ENCODE measurements at places on chromosomes 7 and 10. TPM values are rescaled to one million over a fixed set of nuclear protein-coding genes. Genes with fewer than 3 reads are reported as not detected.

ENKUR gene
- 1.4 TPM for total RNA-seq

GRCh38 chr10:133299224-133299623 is 9.4 kb downstream of the TUBGCP2 start:
- no peak overlapping the region for H3K4me3 ChIP-seq
- no peaks in the 10 kb centered on the region for H3K27me3 ChIP-seq
- DNase-seq: no peak
- H3K36me3 ChIP-seq: no peaks in the 10 kb centered on the region
- no peak overlapping the region for H3K27ac ChIP-seq

DNA sequence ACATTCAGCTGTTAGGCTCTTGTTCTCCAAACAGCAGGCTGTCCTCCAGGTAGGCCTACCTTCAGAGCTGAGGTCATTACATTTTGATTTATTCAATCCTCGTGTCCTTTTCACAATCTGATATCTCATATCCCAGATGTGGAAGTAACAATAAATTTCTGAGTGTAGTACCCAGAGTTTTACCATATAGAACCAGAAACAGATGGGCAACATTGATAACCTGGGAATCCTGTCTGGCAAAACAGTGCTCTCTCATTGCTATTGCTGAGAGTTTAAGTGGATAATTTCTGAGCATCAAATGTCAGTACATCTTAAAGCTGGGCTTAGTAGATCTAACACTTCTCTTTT is 1007.8 kb downstream of the REEP3 start:
- H3K4me3 ChIP-seq: no peak overlapping the region
- no peaks in the 10 kb centered on the region for H3K36me3 ChIP-seq
- no peak overlapping the region for H3K27ac ChIP-seq
- no peak for DNase-seq

HGF gene
- total RNA-seq: 33.2 TPM

DNA sequence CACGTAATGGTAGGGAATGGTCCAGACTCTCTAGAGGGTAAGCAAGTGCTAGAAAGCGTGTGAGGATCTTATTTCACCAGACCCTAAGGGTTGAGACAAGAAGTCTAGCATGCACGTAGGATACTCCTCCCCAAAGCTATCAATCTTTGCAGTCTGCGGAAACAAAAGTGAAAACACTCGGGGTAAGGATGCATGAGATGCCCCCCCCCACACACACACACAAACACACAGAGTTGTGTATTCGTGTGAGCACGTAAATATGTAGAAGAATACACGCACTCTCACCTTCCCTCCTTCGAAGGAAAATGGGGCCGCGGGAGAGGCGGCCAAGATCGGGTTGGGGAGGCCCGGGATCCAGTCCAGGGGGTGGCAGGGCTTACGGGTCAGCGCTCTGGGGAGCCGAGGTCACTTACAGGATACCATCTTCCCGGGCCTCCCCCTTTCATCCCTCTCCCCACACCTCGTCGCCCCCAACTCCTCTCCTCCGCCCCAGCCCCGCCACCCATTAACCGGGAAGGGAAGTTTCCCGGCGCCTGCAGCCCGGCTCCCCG is 455 bp downstream of the CUL2 start:
- peak; percentile 23 for DNase-seq

DNA sequence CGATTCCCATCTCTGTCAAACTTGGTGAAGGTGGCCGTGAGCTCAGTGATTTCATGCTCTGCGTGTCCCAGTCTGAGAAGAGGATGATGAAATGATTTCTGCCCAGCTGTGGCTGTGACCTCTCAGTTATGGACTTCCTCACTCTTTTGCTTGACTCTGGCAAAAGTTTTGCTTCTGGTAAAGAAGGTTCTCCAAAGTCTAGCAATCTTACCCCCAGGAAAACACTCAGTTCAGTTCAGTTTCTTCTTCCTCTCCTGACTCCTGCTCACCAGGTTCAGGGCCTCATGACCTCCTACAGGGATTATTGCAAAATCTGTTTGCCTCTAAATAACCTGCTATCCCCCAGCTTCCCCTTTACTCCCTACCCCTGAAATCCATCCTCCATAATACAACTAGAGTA is 4.9 kb upstream of the BLOC1S2 start:
- no peaks in the 10 kb centered on the region for H3K27me3 ChIP-seq
- no peaks in the 10 kb centered on the region for H3K36me3 ChIP-seq
- DNase-seq: no peak
- H3K4me1 ChIP-seq: peaks cover 5% of the 10 kb centered on the region

DNA sequence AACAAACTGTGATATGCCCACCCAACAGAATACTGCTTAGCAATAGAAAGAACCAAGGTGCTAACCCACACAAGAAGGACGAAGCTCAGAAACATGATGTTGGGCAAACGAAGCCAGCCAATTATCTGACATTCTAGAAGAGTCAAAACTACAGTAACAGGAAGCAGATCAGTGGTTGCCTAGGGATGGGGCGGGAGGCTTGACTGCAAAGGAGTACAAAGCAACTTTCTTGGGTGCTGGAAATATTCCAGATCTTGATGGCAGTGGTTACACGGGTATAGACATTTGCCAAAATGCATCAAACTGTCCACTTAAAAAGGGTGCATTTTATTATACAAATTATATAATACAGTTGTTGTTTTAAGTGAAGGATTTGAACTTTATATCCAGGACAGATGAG is 41.1 kb upstream of the RET start:
- H3K4me1 ChIP-seq: no peaks in the 10 kb centered on the region
- H3K27me3 ChIP-seq: no peaks in the 10 kb centered on the region
- no peak for DNase-seq
- no peak overlapping the region for H3K27ac ChIP-seq

- DNase-seq: no peak
- H3K27ac ChIP-seq: no peak overlapping the region
- H3K4me1 ChIP-seq: no peaks in the 10 kb centered on the region
- no peak overlapping the region for H3K4me3 ChIP-seq
- no peaks in the 10 kb centered on the region for H3K27me3 ChIP-seq
These were observed 36.7 kb upstream of the MNX1 start for GRCh38 chr7:157047148-157047547.

DNA sequence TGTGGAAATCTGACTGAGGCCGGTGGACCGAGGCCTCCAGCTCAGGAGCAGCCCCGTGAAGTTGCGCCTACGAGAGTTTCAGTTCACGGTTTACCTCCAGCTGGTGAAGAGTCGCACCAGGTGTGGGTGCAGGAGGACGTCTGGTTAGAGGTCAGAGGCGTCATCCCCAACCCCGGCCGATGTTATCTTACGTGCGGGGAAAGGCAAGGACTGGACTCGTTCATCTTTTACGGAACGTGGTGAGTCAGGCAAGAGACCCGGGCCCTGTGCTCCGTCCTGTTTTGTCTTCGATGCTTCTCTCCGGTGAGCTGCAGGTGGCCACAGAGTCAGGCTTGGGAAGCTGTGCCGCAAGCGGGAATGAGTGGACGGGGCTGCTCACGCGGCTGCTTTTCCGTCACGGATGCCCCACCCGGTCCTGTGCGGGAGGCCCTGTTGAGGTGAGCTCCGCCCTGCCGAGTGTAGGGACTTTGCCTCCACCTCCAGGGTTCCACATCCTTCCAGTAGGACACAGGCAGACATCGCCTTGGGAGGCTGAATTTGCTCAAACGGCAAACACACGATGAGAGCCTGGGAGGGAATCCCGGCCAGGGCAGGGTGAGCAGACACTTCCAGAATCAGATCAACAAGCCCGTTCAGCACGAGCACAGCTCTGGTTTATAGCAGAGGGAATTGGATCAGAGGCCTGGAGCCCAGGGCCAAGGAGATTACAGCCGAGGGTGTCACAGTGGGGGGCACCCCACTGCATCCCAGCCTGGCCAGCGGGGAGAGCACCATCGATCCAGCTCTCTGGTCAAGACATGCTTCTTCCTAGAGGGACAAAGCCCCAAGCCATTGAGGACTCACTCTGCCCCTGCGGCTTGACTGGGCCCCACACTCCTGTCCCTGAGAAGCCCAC is 50.1 kb upstream of the INPP5A start:
- no peaks in the 10 kb centered on the region for H3K36me3 ChIP-seq
- no peaks in the 10 kb centered on the region for H3K27me3 ChIP-seq
- H3K4me3 ChIP-seq: no peak overlapping the region
- DNase-seq: no peak
- no peak overlapping the region for H3K27ac ChIP-seq
- H3K4me1 ChIP-seq: peaks cover 2% of the 10 kb centered on the region
